ENCODE measurements at places on chromosomes 13 and 19.
A peak's percentile ranks its signal among the peaks of the same experiment; 100 is the strongest.

GRCh38 chr13:36086117-36086516 lies 45.1 kb downstream of the DCLK1 start:
- DNase-seq, result no peak

DNA sequence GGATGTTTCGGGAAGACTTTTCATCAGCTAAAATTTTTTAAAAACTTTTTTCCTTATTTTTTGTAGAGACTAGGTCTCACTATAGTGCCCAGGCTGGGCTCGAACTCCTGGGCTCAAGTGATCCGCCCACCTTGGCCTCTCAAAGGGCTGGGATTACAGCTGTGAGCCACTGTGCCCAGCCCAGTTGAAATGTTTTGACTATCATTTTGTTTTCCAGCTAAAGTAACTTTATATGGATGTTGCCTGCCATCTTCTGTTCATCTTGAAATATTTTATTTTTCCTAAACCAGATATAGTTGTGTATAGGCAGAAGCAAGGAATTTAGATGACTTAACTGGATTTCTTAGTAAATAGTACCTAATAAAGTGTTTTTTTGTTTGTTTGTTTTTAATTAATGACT lies 7.0 kb downstream of the CAB39L start:
- DNase-seq, result peak; percentile 55

GRCh38 chr19:49196527-49197240 lies 39.1 kb downstream of the TRPM4 start:
- no peak for DNase-seq

- DNase-seq, result no peak
These were observed 57.9 kb upstream of the PCDH8 start for GRCh38 chr13:52906122-52906903.

DNA sequence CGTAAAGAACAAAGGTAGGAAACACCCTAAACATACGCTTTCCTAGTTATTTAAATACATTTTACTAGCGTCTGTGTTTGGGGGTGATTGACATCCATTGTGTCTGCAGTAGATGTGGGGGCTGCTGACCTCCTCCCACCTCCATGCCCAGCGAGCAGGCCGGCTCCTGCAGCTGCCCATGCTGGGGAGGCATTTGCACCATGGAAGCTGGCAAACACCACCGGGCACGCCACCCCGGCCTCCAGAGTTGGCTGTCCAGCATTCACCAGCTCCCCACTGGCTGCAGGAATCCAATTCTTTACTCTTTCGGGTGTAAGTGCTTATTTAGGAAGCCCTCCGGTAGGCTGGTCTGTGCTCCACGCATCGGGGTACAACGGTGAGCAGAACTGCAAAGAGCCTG lies 115.4 kb upstream of the USP29 start:
- no peak for DNase-seq

GRCh38 chr13:100666124-100666523 lies 8.5 kb downstream of the TMTC4 start:
- no peak for DNase-seq

- DNase-seq, result no peak
These were observed 58.7 kb upstream of the ALOX5AP start for GRCh38 chr13:30676672-30677071.

- no peak for DNase-seq
These were observed 21.1 kb downstream of the TLE2 start for GRCh38 chr19:3007975-3008374.

DNA sequence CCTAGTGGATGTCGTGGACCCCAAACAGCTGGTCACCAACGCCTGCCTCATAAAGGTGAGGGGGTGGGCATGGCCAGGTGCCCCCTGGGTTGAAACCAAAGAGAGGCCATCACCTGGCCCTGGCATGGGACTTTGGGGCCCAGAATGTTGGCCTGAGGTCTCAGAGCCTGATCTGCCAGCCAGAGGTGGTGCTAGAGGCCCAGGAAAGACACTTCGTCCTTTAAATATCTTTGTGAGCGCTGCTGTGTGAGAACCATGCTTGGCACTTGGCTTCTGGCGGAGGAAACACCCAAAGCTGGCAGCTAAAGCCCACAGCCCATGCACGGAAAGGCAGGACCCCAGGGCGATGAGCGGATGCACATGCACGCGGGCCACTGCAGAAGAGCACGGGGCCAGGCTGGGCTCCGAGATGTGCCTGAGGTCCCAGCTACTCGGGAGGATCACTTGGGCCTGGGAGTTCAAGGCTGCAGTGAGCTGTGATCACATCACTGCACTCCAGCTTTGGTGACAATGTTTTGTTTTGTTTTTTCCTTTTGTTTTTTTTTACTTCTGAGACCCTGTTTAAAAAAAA lies 4.3 kb upstream of the ADM5 start:
- DNase-seq, result no peak

GRCh38 chr19:16834747-16835146 lies 5.5 kb downstream of the SIN3B start:
- no peak for DNase-seq

DNA sequence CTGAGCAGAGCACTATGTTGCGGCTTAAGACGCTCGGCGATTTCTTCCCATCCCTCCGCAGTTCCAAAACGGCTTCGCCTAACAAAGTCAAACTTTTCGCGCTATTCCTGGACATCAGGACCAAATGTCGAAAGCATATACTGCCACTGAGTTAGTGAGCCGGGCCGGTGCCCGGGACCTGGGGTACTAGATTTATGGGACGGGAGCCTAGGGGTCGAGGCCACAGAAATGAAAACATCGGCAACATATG lies 699 bp downstream of the RCBTB2 start:
- no peak for DNase-seq

- no peak for DNase-seq
These were observed 147.7 kb downstream of the COG6 start for GRCh38 chr13:39803156-39803555.

DNA sequence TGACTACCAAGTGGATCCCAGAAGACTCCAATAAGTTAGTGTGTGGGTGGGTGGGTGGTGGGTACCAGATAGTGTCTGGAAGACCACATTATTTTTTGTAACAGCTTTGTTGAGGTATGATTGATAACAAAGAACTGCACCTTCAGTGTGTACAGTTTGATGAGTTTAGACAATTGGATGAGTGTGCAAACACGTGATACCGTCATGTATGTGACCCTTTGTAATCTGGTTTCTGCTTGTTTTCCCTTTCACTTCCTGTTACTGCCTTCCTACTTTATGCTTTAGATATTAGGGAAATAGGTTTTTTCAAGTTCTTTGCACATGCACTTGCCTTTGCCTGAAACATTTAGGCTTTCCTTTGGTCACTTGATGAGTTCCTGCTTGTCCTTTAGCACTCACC lies 8.5 kb downstream of the RPL21 start:
- DNase-seq, result no peak

GRCh38 chr13:80337288-80338081 lies 3.4 kb downstream of the SPRY2 start:
- no peak for DNase-seq

- no peak for DNase-seq
These were observed 223.7 kb downstream of the TBC1D4 start for GRCh38 chr13:75258159-75258782.

GRCh38 chr19:46530636-46531035 lies 35.0 kb upstream of the PNMA8B start:
- no peak for DNase-seq

GRCh38 chr13:99041788-99042187 lies 63.9 kb upstream of the DOCK9 start:
- no peak for DNase-seq

DNA sequence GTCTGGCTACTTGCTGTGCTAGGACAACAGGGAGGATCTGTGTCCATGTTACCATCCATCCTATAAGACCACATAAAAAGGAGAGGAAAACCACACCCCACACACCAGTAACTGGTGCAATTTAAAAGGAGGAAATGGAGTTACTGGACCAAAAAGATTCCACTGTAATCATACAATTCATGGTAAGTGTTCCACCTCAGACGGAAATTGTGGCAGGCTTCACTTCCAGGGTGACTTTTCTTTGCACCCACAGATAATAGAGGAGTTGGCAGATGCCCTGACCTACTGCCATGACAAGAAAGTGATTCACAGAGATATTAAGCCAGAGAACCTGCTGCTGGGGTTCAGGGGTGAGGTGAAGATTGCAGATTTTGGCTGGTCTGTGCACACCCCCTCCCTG lies 2.4 kb downstream of the AURKC start:
- no peak for DNase-seq

- peak; percentile 60 for DNase-seq
These were observed 40.8 kb upstream of the TPP2 start for GRCh38 chr13:102555914-102556553.

GRCh38 chr13:66087269-66087710 lies 1142.8 kb downstream of the PCDH9 start:
- DNase-seq, result no peak

DNA sequence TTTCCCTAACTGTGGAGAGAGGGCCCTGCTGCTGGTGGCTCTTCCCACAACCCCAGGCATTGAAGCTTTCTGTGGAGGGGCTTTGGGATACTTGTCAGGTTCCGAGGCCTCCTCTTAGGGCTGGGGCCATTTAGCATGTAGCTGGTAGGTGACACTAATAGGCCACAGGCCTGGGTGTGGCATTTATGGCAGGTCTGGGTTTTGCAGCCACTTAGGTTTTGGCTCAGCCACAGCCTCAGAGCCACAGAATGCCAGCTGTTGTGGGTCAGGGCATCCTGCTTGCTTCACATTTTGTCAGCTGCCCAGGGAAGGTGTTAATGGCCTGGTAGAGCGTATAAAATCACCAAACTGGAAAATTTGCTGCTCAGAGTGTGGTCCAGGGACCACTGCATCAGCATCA lies 15.7 kb downstream of the FAM124A start:
- no peak for DNase-seq

DNA sequence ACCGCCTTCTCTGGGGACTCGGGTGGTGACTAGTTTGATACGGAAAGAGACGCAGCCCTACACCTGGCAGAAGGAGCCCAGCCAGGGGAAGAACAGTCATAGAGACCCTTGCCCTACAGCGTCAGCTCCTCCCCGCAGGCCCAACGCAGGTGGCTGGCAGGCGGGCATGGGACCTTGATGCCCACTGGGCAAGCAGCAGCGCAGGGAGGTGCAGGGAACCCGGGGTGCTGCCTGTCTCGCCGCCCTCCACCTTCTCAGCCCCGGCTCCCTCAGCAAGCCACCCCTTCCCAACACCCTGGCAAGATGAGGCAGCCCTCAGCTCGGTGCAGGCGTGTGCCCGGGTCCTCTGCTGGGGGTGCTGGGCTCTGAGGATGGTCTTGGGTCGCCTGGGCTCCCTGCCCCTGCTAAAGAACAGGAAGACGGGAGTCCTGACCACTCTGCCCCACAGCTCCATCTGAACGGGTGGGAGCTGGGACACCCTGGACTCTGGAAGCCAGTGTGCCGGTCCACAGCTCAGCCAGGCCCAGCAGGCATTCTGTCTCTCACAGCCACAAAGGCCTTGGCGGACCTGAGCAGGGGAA lies 9.0 kb downstream of the MIER2 start:
- no peak for DNase-seq

- no peak for DNase-seq
These were observed 9.1 kb upstream of the SLC7A10 start for GRCh38 chr19:33234736-33235135.

DNA sequence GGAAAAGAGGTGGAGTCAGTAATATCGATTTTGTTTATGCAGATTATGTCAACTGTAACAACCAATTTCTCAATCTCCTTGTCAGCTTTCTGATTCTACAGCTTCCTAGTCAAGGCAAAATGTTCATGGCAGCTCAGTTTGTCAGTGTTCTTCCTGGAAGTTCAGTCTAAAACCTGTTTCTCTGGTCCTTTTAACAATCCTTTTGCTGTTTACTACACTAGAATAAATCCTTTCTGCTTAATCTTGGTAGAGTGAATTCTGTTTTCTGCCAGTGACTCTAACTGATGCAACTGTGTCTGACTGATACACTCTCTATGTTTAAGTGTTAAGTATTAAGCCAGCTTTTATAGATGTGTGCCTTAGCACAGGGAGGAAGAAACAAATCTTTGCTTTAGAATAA lies 516.9 kb upstream of the KLF12 start:
- no peak for DNase-seq

GRCh38 chr19:33175886-33176669 lies 18.1 kb upstream of the LRP3 start:
- DNase-seq, result peak; percentile 24

DNA sequence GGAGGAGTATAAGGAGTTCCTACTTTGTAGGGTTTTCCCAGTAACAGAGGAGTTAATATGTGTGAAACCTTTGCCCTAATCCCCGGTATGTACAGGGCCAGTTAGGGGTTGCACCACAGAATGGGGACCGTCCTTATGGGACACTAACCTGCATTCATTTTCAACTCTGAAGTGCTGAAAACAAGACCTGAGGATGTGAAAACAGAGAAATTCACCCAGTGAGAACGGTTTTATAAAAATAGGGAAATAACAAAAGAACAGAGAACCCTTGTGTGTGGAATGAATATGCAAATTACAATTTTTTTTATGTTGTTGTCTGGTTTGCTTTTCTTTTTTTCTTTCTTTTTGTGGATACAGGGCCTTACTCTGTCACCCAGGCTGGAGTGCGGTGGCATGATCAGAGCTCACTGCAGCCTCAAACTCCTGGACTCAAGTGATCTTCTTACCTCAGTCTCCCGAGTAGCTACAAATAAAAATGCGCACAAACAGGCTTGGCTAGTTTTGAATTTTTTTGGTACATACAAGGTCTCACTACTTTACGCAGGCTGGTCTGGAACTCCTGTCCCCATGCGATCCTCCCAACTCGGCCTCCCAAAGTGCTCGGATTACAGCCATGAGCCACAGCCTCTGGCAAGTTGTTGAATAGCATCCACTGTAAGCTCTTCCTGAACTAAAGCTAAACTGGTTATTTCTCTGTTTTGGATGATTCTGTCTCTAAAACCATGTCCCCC lies 10.6 kb downstream of the CLC start:
- no peak for DNase-seq

GRCh38 chr13:20714161-20714560 lies 10.7 kb downstream of the IL17D start:
- no peak for DNase-seq

DNA sequence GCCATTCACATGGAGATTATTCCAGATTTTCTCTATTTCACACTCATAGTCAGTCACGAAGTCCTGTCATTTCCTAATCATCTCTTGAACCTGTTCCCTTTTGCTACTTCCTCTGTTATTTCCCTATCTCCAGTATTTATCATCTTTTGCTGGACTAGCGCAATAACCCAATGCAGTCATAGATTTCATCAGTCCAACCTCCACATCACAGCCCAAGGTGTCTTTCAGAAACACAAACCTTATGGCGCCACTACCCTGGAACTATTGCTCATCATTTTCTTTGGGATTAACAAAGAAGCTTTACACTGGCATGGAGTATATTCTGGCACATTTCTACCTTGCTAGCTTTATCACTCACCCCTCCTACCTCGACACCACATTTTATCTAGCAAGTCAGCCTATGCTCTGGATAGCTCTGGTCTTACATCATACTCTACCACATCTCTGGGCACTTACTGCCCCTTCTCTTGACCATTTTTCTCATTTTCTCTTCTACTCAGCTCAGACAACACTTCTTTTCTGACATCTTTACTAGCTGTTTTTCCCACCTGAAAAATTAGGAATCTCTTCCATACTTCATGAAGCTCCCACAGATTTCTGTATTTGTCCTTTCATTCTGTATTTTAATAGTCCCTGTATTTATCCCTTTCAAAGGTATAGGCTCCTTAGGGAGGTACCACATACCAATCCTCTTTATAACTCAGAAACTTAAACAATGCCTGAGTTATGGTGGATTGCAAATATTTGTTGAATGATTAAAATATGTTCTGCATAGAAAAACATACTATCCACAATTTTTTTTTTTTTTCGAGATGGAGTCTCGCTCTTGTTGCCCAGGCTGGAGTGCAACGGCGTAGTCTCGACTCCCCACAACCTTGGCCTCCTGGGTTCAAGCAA lies 534.7 kb downstream of the KLF12 start:
- no peak for DNase-seq
